NCI-H2171 treated with DMSO at 0.1 percent for 48 hours (cell line): ENCODE measurements at places on chromosomes 3 and 15.
A peak's percentile ranks its signal among the peaks of the same experiment; 100 is the strongest.

GRCh38 chr3:191263850-191264249 lies 64.8 kb downstream of the OSTN start:
- no peak for DNase-seq

GRCh38 chr3:192054881-192055280 lies 593.9 kb downstream of the PYDC2 start:
- DNase-seq: no peak

DNA sequence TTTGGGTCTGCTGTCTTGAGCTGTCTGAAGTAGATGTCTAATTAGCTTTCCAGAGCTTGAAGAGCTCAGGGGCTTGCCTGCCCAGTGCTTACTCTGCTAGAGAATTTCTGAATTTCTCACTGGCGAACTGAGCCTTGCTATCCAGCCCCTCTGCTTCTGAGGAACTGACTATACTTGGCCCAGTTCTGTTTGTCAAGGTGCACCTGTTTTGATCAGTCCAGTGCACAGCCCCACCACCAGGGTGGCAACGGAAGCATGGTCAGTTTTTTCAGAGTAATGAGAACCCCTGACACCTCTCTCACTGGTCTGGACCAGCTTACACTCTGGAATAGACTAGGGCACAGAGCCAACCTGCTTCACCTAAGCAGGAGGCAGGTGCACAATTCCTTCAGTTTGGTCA lies 25.2 kb downstream of the ITGB5 start:
- no peak for DNase-seq

DNA sequence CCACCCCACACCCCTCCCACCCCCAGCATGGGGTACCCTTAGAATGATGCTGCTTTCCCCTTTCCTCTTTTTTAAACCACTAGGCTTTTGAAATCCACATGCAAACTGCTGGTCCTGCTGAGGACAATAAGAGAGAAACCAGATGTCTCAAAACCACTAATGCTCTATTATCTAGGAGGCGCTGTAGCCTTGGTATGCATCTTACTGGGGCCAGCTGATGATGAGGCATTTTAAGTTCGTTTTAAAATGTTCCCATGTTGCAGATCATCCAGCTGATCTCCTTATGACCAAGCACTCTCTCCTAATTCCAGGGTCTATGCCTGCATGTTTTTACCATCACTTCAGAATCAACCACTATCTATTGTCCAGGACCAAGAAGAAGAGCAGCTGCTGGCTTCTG lies 1.3 kb downstream of the NME9 start:
- DNase-seq: no peak

GRCh38 chr3:89787979-89788378 lies 680.6 kb downstream of the EPHA3 start:
- no peak for DNase-seq

GRCh38 chr3:195247863-195248189 lies 23.1 kb downstream of the XXYLT1 start:
- DNase-seq: no peak

- DNase-seq: no peak
These were observed 290.4 kb upstream of the C2CD4B start for GRCh38 chr15:62455441-62455921.

DNA sequence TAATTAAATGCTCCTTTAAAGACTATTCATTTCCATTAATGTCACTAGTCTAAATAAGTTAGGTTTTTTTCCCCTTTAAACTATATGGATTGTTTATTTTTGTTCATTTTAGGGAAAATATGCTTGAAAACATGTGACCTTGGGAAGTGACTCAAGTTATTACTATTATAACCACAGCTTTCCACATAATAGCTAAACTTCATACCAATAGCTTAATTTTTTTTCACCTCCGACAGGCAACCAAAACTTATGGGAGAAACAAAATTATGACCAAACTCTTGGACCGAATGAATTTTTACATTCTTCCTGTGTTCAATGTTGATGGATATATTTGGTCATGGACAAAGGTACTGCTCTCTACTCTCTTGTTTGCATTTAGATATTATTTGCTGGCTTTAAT lies 16.2 kb downstream of the CPA3 start:
- DNase-seq: no peak

- DNase-seq: no peak
These were observed 46.6 kb downstream of the ABTB1 start for GRCh38 chr3:127719369-127719768.

DNA sequence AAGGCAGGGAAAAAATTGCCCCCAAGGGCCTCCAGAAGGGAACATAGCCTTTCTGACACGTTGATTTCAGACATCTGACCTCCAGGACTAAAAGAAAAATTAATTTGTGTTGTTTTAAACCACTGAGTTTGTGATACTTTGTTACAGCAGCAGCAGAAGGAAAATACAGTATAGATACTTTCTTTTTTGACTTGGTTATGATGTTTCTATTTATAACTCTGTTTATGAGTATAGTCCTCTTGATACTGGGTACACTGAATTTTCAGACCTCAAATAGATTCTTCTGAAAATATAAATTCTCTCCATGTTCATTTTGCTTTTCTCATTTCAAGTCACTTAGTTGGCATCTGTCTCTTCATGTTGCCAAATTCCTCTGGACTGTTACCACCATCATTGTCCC lies 44.4 kb upstream of the ST3GAL6 start:
- DNase-seq: no peak

GRCh38 chr3:138774529-138775253 lies 60.0 kb downstream of the PIK3CB start:
- peak; percentile 98 for DNase-seq

GRCh38 chr3:46209746-46210470 lies 1.8 kb upstream of the CCR1 start:
- no peak for DNase-seq

DNA sequence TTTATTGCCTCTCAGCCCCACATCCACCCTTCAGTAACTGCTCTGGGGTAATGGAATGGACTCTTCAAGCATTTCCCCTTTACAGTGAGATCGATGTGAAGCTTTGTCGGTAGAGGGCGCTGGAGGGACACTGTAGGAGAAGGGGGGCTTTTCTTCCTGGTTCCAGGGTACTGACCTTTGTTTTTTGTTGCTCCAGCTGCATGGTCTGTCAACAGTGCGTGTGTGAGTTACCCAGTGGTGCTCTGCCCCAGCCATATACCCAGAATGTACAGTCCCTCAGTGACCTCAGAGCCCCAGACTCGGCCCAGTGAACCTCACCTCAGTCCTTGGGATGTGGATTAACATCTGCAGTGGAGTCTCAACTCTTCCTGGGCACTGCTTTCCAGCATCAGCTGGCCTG lies 180.3 kb upstream of the TSC22D2 start:
- no peak for DNase-seq

GRCh38 chr3:139292192-139292591 lies 51.6 kb upstream of the MRPS22 start:
- DNase-seq: no peak

- peak; percentile 80 for DNase-seq
These were observed 603 bp downstream of the SCAPER start for GRCh38 chr15:76904461-76905012.

GRCh38 chr15:36632226-36632625 lies 52.8 kb downstream of the CDIN1 start:
- DNase-seq: peak; percentile 63

- no peak for DNase-seq
These were observed 29.6 kb downstream of the PPP4R2 start for GRCh38 chr3:73026111-73026759.

DNA sequence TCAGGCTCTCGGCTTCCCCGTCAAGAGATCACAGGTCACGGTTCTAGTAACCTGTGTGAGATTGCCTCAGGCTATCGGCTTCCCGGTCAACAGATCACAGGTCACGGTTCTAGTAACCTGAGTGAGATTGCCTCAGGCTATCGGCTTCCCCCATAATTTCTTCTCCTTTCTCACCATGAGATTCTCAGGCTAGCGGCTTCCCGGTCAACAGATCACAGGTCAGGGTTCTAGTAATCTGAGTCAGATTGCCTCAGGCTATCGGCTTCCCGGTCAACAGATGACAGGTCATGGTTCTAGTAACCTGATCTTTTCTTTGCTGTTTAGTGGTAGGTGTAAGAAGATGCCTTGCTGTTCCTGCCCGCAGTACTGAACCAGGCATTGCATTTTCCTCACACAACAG lies 418.2 kb upstream of the ZNF717 start:
- DNase-seq: no peak

DNA sequence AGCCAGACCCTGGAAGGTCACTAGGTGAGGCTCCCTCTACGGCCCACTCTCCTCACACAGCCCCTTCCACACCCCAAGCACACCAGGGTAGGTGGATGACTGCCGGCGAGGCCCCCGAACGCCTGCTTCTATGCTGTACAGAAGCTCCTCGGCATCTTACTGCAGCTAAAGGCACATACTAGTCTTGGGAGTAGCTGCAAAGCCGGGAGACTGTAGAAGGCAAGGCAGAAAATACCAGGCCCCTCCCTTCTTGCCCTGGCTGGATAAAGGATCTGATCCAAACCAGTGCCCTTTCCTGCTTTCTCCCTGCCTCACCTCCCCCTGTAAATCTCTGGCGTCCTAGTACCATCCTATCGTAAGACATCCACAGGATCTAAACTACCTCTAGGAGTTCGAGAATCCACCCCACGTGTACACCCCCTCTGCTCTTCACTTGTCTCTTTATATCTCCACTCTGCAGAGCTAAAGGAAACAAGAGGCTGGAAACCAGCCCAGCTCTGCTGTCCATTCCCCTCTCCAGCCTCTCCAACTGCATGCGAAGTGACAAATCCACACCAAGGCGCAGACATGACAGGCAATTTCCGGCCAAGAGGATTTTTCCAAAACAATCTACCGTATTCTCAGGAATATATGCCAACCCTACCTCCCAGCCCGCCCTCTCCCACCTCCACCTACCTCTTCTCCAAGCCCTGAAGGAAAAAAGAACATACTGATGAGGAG lies 11.8 kb downstream of the TNK2 start:
- no peak for DNase-seq

- no peak for DNase-seq
These were observed 722.3 kb upstream of the NECTIN3 start for GRCh38 chr3:110349295-110349694.

DNA sequence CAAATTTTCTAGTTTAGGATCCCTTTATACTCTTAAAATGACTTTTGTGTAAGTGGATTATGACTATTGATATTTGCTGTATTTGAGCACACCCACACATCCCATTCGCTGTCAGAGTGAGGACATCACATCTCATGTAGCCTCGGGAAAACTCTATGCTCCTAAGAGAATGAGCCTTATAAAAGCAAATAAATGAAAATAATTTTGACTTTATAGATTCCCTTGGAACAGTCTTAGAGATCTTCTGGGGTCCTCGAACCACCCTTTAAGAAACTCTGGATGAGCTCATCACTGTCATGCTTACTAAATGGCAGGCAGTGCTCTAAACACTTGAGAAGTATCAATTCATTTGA lies 16.1 kb upstream of the EXOG start:
- DNase-seq: no peak

DNA sequence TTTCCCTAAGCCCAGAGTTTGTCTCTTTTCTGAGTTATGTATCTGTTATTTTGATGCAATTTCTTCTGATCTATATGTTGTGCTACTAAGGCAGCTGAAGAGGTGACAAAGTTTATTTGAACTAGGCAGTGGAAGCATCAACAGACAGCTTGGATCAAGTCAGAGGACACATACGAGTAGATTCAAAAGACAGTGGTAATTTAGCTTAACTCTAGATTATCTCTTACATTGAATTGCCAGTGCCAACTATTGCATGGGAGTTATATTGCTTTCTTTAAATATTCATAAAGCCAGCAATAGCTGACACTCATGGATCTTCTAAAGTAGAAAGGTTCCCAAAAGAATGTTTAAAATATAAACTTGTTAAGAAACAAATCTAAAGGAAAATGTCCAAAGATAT lies 37.3 kb upstream of the CCDC66 start:
- no peak for DNase-seq

- DNase-seq: no peak
These were observed 84.4 kb upstream of the RAD18 start for GRCh38 chr3:9047452-9048346.

DNA sequence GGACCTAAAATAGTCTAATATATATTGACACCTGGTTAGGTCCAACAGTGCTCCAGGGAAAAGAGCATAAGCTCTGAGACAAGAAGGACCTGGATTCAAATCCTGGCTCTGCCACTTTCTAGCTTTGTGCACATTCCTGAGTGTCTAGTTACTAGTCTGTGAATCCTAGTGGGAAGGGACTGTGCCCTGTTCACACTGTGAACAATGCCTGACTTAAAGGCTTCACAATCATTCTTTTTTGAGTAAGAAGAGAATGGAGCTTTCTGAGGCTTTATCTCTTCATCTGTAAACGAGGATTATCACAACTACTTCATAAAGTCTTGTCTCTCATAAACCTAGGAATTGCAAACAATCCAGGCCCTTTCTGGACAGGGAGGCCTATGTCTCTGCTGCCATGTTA lies 235.9 kb downstream of the SOX2 start:
- no peak for DNase-seq

DNA sequence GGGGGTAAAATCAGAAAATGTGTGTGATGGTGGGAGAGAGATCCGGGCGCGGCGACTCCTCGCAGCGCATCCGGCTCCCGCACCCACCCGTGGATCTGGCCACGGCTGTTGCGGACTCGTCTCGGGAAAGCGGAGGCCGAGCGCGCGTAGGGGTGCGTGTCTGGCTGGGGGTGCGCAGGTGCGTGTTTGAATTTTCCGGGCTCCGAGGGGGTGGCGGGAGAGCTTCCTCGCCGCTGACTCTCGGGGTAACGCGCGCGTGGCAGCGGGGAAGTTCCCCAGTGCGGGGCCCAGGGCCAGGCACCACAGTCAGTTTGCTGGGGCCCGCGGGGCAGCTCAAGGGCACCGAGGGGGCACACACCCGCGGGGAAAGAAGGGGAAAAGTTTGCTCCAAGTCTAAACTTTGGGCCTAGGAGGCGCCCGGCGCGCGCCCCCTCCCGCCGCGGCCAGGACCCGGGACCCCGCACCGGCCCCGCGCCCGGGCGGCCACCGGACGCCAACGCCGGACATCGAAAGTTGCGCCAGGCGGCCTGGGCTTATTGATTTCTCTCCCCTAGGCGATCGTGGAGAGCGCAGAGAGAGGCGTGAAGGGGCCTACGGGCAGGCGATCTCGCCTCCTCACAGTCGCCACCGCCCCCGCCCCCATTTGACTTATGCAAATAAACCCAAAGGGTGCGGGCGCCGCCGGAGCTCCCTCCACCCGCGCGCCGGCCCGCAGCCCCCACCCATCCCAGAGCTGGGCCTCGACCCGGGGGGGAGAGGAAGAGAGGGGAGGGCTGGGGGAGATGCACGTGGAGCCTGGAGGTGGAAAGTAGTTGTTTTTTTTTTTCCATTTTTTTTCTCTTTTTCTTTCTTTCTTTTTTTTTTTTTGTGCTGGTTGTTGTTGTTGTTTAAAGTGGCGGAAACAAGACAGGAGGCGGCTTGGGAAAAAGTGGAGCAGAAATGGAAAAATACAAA lies 639 bp downstream of the FOXP1 start:
- peak; percentile 46 for DNase-seq

DNA sequence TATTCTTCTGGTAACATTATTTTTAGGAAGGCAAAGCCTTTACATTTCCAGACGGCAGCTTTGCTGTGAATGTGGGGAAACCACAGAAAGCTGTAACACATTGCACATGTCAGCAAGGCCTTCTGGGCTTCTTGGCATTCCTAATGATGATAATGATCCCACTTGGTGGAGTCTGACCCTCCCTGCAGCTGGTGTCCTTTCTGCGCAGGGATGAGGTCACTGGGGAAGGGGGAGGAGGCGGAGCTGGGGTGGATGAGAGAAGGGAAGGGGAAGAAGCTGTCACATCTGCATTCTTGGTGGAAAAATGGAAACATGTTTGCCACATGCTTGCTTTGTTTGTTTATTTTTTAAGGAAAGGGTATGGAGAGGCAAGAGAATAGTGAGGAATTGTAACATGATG lies 68.6 kb downstream of the FILIP1L start:
- peak; percentile 20 for DNase-seq

GRCh38 chr3:72571638-72572114 lies 276.6 kb downstream of the SHQ1 start:
- no peak for DNase-seq
